ENCODE measurements at places on chromosomes 4 and X.

DNA sequence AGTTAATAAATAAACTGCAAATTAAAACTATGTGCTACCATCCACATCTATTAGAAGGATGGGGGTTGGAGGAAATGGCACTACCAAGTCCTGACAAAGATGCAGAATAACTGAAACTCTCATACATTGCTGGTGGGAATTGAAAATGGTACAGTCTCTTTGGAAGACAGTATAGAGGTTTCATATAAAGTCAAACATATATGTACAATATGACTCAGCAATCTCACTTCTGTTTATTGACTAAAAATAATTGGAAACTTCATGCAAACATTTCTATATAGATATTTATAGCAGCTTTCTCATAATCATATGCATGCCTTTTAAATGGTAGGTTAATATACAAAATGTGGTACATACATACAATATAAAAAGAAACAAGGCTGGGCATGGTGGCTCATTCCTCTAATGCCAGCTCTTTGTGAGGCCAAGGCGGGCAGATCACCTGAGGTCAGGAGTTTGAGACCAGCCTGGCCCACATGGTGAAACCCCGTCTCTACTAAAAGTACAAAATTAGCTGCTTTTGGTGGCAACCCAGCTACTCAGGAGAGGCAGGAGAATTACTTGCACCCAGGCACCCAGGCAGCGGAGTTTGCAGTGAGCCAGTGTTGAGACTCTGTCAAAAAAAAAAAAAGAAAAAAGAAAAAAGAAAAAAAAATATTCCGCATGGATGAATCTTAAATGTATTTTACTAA lies 225.0 kb upstream of the CXXC4 start:
- DNase-seq, result no peak

- DNase-seq, result no peak
Measured at GRCh38 chr4:170388255-170388654, 298.5 kb upstream of the AADAT start.

GRCh38 chr4:139794158-139794954 lies 128.7 kb downstream of the MGST2 start:
- no peak for DNase-seq

- no peak for DNase-seq
Measured at GRCh38 chrX:5051831-5052491, 1176.7 kb downstream of the NLGN4X start.

DNA sequence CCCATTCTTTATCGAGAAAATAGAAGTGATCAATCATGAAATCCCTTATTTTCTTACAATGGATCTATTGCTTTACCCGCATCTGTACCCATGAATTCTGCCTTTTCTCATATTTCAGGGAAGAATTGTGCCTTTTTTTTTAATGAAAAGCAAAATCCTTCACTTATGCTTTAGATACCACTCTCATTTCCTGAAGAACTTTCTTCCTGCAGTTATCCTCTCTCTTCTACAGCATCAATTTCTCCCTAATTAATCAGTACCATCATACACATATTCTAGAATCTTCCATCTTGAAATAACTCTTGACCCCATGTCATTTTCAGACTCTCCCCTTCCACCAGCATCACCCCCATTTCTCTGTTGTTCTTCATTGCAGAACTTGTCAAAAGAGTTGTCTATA lies 26.6 kb downstream of the ARL9 start:
- DNase-seq, result no peak

- DNase-seq, result no peak
Measured at GRCh38 chrX:133608406-133608805, 193.1 kb upstream of the GPC4 start.

DNA sequence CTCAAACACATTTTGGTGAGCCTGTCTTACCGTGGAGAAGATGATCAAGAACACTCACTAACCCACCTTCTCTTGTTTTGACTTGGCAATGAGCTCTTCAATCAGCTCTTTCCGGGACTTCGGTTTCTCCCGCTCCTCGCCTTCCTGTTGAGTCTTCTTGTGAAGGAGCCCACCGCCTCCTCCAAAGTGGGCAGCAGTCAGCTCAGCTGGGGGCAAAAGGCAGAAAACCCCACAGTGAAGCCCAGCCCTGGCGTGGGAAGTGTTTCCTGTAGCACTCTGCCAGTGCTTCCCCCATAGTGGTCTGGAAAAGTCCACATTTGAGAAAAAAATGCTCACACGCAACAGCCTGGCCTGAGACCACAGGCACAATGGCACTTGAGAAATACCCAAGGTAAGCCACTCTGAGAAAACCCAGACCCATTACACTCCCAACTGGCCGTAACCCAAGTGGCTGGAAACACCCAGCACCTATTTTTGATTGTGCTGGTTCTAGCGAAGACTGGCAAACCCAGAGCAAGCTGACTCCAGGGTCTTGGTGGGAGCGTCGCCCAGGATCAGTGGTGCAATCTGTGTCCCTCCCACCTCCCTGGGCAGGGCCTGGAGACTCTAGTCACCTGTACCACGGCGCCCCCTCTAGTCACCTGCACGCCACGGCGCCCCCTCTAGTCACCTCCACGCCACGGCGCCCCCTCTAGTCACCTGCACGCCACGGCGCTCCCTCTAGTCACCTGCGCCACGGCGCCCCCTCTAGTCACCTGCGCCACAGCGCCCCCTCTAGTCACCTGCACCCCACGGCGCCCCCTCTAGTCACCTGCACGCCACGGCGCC lies 8.6 kb downstream of the NOP14 start:
- peak; percentile 71 for DNase-seq

GRCh38 chr4:142281999-142282398 lies 564.1 kb downstream of the INPP4B start:
- DNase-seq, result no peak

DNA sequence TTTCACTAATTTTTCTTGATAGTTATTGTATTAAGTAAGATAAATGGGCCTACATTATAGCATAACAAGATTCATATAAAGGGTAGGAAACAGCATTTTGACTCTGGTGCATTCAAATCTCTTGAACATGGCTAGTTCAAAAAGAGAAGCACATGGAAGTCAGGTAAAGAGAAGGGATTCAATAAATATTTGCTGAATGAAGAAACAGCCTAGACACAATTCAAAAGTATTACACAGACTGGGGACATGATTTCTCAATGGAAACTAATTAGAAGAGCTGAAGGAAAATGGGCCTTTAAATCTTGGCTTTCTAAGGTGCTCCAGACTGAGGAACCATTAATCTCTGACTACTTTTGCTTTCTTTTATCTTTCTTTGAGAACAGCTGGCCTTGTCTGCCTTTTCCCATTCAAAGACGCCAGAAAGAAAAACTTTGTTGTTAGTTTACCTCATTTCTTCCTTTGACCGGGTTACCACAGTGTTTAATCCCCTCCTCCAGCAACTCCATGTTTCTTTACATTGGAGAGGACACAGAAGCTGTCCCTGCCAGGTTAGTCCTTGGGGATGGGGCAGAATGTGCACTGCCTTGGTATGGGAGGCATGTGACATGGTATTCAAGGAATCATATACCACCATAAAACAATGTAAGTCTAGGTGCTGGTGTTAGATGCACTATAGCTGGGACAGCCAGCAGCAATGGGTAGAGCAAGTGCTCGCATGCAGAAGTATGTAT lies 264.2 kb downstream of the CAMK2D start:
- no peak for DNase-seq

GRCh38 chr4:108881986-108882385 lies 119.1 kb upstream of the ETNPPL start:
- no peak for DNase-seq

GRCh38 chr4:140187316-140187695 lies 33.3 kb upstream of the MAML3 start:
- no peak for DNase-seq

GRCh38 chr4:86720508-86721068 lies 126.5 kb downstream of the PTPN13 start:
- no peak for DNase-seq

DNA sequence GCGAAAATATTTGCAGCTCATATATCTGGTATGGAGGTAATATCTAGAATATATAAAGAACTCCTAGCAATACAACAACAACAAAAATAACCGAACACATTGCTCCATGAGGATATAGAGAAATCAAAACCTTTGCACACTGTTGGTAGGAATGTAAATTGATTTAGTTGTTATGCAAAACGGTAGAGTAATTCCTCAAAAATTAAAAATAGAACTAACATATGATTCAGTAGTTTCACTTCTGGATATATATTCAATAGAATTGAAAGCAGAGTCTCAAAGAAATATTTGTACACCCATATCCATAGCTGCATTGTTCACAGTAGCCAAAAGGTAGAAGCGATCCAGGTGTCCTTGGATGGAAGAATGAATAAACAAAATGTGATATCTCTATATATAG lies 203.0 kb upstream of the CNKSR2 start:
- DNase-seq, result no peak

GRCh38 chrX:105297041-105297440 lies 76.5 kb upstream of the TEX13A start:
- no peak for DNase-seq

GRCh38 chr4:81466841-81467671 lies 4.7 kb downstream of the RASGEF1B start:
- no peak for DNase-seq

GRCh38 chr4:73452953-73453700 lies 17.1 kb downstream of the AFP start:
- no peak for DNase-seq

- DNase-seq, result no peak
Measured at GRCh38 chr4:26354491-26354890, 33.7 kb downstream of the RBPJ start.

DNA sequence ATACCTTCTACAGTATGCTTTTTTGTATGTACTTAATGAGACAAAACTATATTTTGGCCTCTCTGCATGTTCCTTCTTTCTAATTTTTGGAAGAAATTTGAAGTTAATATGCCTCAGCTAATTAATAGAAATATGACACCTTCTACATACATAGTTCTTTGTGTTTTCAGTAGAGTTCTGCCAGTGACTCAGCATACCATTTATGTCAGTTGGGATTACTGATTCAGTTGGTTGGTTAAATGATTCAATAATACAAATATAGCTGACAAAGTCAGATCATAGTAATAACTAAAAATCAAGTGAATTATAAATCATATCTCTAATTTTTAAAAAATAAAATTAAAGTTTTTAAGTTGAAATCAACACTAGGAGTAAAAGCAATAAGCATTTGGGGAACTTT lies 16.8 kb downstream of the BTC start:
- no peak for DNase-seq

- DNase-seq, result no peak
Measured at GRCh38 chr4:26871611-26872010, 11.0 kb downstream of the STIM2 start.

GRCh38 chr4:25913056-25913850 lies 767 bp upstream of the SMIM20 start:
- DNase-seq, result peak; percentile 26

GRCh38 chr4:155532373-155533085 lies 134.1 kb upstream of the GUCY1A1 start:
- no peak for DNase-seq
